Activated CD8-positive, alpha-beta T cell treated with anti-CD3 and anti-CD28 coated beads, Interleukin-2, amount 10 ng/mL, durations not matched to agents 7 days and 5 days (primary cell): ENCODE measurements at places on chromosomes 16 and 17. TPM values are rescaled to one million over a fixed set of nuclear protein-coding genes. Genes with fewer than 3 reads are reported as not detected.

DNA sequence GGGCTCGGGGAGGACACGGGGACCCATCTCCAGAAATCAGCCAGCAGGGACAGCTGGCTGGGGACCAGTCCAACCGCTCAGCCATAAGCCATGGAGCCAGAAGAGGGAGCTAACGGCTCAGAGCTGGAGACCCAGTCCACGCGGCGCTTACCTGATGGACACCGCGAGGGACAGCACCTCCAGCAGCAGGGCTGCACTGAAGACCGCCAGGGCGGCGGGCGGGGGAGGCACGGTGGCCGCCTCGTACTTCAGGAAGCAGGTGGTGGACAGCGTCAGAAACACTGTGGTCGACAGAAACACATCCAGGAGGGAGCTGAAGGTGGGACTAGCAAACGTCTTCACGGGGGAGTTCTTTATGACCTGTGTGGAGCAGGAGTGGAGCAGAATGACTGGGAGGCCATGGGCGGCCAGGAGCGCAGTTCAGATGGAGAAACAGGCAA lies 102.6 kb upstream of the CREBBP start:
- DNase-seq = peak; percentile 48

- no peak for DNase-seq
These were observed 137.9 kb upstream of the HS3ST4 start for GRCh38 chr16:25553711-25554436.

CD7 gene
- total RNA-seq = 355 TPM

DNA sequence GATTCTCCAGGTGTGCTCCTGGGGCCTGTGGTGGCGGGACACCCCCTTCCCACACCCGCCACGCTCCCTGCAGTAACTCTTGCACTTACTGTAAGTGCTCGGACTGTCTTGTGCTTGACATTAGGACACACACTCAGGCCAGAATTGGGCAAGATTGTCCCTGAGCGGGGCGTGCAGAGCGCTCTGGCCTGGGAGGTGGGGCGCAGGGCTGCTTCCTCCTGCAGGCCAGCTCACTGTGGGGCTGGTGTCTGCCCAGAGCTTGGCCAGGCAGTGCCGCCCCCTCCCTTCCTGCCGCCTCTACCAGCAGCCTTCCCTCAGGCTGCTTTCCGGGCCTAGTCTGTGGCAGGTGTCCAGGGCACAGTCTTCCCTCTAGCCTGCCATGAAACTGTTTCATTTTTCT lies 6.1 kb upstream of the ATP6V0C start:
- DNase-seq = no peak

CES4A gene
- total RNA-seq = 12.0 TPM

DPEP1 gene
- total RNA-seq = not detected

CMTM1 gene
- total RNA-seq = 15.0 TPM

DNA sequence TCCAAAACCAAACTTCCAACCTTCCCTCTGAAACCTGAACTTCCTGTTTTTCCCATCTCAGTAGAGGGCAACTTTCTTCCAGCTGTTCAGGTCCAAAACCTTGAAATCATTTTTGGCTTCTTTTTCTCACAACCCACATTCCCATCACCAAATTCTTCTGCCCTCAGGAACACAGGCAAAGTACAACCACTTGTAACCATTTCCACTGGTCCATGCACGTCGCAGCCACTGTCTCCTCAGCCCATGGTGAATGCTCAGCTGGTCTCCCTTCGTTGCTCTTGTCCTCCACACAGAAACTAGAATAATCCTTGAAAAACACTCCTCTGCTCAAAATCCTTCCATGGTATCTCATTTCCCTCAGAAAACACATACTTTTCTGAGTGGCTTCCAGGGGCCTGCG lies 3.7 kb upstream of the ADAT1 start:
- no peak for DNase-seq
